ENCODE measurements at places on chromosomes 2 and 18. TPM values are rescaled to one million over a fixed set of nuclear protein-coding genes. Genes with fewer than 3 reads are reported as not detected.

Gene GPR45
- polyA plus RNA-seq = 0.74 TPM

DNA sequence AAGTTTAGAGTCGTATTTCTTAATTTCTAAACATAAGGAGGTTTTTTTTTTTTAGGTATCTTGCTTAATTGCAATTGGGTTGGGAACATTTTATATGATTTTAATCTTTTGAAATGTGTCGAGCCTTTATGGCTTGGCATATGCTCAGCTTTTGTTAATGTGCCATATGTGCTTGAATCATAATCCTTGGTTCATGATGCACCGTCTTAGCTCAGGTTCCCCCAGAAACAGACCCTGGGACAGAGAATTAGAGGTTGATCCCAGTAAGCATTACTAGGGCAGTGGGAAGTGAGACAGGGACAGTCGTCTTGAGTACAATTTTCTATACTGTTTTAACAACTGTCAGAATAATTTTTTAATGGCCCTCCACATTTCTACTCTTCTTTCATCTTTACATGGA, 9.3 kb downstream of the CHCHD5 start:
- no peak for DNase-seq

Gene AFTPH
- polyA plus RNA-seq = 38.7 TPM

Gene CIDEA
- 0.57 TPM for polyA plus RNA-seq
